Astrocyte (in vitro differentiated cells and primary cell): ENCODE measurements at places on chromosomes 6 and 20.

- DNase-seq, result no peak
Observed at GRCh38 chr6:93104195-93104817, 315.1 kb downstream of the EPHA7 start.

DNA sequence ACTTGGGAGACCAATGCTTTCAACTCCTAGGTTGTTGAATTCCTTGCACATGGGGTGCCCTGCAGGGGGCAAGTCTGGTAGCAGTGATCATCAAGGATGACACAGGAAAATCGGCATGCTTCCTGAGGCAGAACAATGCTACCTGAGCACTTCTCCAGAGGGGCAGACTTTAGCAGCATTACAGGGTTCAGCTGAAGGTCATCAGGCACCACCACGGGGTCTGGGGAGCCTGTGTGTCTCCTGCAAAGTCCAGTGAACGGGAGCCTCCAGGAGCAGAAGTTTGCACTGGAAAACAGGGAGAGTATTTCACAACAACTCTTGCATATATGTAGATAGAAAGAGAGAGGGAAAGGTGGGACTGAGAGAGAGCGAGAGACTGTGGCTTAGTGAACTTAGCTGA is 10.2 kb downstream of the VSX1 start:
- no peak for DNase-seq

GRCh38 chr20:6697228-6697972 is 70.1 kb upstream of the BMP2 start:
- DNase-seq, result no peak

DNA sequence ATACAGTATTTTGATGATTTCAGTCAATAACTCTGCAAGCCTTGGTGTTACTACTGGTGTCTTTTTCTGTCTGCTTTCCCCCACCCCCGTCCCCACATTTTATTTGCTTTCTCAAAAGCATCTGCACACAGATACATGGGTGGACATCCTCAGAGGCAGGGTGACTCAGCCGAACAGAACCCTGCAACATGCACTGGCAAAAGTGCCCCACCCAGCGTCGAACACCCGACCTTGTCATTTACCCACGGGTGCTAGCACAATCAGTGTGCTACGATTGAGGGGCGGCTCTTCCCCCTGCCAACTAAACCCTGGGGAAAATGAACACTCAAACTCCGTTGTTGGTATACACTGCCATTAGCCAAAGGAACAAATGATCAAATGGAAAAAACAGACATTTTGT is 115.9 kb upstream of the NAA20 start:
- DNase-seq, result no peak

- DNase-seq, result peak; percentile 42
Observed at GRCh38 chr6:88361298-88361697, 195.2 kb upstream of the CNR1 start.

GRCh38 chr20:50218987-50219435 is 28.4 kb downstream of the CEBPB start:
- DNase-seq, result no peak

- no peak for DNase-seq
Observed at GRCh38 chr20:22563062-22563965, 21.1 kb downstream of the FOXA2 start.

GRCh38 chr6:118736440-118736839 is 85.0 kb upstream of the CEP85L start:
- no peak for DNase-seq
